ENCODE measurements at places on chromosomes 3 and 15. TPM values are rescaled to one million over a fixed set of nuclear protein-coding genes. Genes with fewer than 3 reads are reported as not detected.

Gene OCA2
- total RNA-seq, result 3.0 TPM

- no peak for DNase-seq
Observed at GRCh38 chr15:38024293-38025091, 90.1 kb downstream of the TMCO5A start.

- no peak for DNase-seq
Observed at GRCh38 chr3:79664455-79664854, 103.3 kb downstream of the ROBO1 start.

- no peak for DNase-seq
Observed at GRCh38 chr3:71288269-71288930, 295.1 kb downstream of the FOXP1 start.

- no peak for DNase-seq
Observed at GRCh38 chr15:65577129-65577996, 33.6 kb downstream of the INTS14 start.

- DNase-seq, result no peak
Observed at GRCh38 chr3:31848163-31848818, 132.8 kb downstream of the OSBPL10 start.

DNA sequence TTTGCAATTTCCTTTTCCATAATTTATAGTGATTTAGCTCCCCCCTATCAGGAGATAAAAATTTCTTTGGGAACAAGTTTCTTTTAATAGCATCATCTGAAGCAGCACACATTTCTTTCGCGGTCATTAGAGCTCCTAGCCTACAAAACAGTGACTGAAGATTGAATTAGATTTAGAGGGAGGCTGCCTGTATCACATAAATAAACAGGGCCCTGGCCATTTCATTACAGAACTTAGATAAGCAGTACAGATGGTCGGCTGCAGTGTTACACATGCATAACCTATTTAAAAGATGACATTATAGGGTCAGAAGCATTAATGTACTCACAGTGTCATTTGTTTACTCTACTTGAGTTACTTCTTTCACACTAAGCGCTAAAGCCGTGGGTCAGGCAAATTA is 81.4 kb upstream of the SLC25A26 start:
- DNase-seq, result no peak

GRCh38 chr3:104596551-104596950 is 770.2 kb upstream of the ALCAM start:
- DNase-seq, result no peak

DNA sequence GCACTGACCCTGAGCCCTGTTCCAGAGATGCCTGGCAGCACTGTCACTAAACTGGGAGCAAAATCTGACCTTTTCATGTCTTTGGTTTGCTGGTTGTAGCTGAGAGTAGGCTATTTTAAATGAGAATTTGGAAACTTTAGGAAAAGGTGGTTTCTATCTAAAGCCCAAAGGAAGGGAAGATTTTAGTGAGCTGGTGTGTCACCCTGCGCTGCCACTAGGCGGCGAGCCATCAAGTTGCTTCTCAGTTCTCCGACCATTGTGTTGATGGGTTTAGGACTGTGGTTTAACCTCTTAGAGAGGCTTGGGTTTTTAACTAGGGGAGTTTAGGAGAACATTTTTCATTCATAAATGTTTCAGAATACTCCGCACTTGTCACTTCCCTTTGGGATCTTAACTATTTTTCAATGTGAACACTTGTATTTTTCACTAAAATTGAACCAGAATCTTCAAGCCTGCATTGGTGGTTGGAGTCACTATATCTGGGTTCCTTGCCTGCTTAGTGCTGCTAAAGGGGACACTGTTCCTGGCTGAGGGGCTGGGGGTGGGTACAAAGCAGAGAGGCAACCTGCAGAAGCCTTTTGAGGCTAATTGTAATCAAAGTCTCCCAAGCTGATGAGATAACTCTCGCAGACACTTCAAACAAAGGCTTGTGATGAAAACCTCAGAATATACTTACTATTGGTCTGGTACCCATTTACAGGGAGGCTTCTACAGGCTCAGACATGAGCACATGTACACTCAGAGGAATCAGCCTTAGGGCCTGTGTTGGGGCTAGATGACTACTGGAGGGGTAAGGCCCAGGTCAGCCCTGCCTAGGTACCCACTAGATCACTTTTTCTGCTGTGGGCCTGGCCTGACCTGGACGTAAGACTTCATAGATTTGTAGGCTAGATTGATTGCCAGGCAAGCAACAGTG is 16.8 kb downstream of the EXOSC7 start:
- DNase-seq, result no peak

GRCh38 chr15:42456531-42456930 is 34.4 kb downstream of the ZNF106 start:
- no peak for DNase-seq

Gene POLG
- total RNA-seq, result 59.2 TPM

DNA sequence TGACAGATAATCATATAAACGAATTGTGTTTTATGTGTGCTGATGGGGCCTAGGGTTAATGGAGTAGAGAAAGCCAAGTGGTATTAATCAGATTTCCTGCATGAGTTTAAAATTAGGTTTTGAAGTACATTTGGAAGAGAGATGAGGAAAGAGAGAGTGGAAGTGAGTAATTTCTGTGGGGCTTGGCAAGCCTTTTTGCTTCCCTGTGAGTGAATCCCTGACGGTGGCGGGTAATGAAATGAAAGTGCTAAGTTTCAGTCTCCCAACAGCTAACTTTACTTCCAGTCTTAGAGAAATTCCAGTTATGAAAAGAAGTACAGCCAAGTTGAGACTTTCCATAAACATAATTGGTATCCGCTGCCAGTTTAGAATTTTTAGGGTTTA is 139.4 kb downstream of the BBX start:
- no peak for DNase-seq

Gene KIF7
- total RNA-seq, result 17.5 TPM

- DNase-seq, result no peak
Observed at GRCh38 chr3:159788291-159788690, 200.3 kb upstream of the IL12A start.

Gene FANCD2
- 1.9 TPM for total RNA-seq

Gene MEGF11
- total RNA-seq, result not detected

GRCh38 chr3:178851564-178851963 is 220.0 kb downstream of the ZMAT3 start:
- no peak for DNase-seq

Gene FOXL2
- not detected for total RNA-seq

Gene SNTN
- not detected for total RNA-seq

GRCh38 chr3:172065967-172066762 is 26.8 kb downstream of the FNDC3B start:
- no peak for DNase-seq
